ENCODE measurements at places on chromosomes 1 and 21.

DNA sequence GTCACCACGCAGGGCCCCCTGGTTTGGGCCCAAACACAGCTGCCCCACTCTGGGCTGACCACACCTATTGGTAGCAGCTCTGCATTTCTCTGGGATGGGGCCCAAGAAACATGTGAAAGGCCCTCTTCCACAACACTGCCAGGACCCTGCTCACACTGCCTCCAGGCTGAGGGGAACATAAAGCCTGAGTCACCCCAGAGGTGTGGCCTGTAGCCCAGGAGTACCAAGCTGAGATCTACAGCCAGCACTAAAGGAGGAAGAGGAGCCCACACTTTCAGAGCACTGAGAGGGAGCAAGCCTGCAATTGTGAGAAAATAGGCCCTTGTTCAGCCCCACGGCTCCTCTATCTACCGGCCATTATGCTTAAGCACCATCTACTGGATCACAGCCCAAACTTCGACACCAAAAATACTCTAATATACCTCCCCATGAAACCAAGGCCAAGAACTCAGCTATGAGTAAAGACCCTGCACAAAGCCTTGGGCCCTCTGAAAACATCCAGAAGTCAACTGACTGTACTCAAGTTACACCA is 14.4 kb upstream of the OR2T10 start:
- DNase-seq: no peak

- no peak for DNase-seq
Observed at GRCh38 chr1:178528228-178528952, 15.5 kb downstream of the TEX35 start.

DNA sequence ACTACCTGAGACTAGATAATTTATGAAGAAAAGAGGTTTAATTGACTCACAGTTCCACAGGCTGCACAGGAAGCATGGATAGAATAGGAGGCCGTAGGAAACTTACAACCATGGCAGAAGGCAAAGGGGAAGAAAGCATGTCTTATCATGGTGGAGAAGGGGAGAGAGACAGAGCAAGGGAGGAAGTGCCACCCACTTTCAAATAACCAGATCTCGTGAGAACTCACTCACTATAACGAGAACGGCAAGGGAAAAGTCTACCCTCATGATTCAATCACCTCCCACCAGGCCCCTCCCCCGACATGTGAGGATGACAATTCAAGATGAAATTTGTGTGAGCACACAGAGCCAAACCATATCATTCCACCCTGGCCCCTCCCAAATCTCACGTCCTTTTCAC is 4.7 kb upstream of the C21orf91 start:
- DNase-seq: no peak

DNA sequence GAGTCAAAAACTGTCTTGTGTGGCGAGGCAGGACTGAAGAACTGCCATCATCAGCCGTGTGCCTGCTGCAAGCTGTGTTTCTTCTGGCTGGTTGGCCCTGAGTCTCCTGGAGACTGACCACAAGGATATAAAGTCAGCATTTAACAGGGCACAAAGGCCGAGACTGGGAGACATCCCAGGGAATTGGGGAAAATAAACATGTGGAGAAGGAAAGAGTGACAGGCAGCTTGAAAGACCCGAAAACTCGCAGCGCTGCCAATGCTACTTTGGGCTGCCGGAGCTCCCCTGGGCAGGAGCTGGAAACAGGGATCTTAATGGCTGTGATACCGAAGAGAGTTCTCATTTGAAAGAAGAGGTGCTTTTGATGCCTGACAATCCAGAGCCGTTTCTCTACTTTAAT is 125.3 kb upstream of the HMGB4 start:
- no peak for DNase-seq

DNA sequence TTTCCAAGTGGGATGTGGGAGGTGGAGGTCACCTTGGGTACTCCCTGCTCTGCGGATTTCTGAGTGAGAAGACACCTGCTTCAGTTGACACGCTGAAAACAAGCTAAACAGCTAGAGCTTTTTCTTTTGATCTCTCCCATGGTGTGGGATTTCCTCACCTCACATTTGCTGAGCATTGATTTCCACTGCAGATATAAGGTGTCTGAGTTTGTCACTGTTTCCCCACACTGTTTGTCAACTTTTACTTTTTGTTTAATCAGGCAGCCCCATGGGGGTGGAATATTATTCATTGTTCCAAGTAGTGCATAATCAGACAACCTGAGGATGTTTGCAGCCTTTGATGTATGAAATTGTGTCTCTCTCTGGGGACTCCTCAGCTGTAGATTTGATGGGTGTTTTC is 49.5 kb downstream of the FASLG start:
- no peak for DNase-seq

- no peak for DNase-seq
Observed at GRCh38 chr1:183432548-183432875, 14.3 kb upstream of the NMNAT2 start.

DNA sequence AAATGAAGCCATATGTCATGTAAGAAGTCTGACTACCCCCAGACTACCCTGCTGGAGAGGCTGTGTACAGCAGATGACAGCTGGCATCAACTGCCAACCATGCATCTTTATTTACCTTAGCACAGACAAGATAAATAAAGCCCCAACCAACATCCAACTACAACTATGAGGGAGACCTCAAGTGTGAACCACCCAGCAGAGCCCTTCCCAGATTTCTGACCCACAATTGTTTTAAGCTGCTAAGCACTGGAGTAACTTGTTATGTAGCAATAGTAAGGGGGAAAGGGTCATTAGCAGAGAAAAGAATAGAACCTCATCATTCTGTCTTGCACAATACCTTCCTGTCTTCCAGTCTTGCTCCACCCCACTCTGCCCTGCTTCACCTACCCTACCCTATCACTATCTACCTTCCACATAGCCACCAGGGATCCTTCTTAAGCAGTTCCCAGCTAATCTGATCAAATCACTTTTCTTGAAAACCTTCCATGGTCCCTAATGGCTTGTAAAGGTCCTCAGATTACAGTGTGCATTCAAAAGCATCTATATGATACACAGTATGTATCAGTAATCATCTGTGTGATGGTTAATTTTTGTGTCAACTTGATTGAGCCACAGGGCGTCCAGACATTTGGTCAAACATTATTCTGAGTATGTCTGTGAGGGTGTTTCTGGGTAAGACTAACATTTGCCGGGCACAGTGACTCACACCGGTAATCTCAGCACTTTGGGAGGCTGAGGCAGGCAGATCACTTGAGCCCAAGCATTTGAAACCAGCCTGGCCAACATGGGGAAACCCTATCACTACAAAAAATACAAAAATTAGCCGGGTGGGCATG is 19.6 kb upstream of the RBM15 start:
- no peak for DNase-seq

- DNase-seq: no peak
Observed at GRCh38 chr1:30691480-30691879, 31.9 kb downstream of the MATN1 start.

GRCh38 chr21:28294051-28294450 is 698.6 kb downstream of the LTN1 start:
- DNase-seq: no peak

DNA sequence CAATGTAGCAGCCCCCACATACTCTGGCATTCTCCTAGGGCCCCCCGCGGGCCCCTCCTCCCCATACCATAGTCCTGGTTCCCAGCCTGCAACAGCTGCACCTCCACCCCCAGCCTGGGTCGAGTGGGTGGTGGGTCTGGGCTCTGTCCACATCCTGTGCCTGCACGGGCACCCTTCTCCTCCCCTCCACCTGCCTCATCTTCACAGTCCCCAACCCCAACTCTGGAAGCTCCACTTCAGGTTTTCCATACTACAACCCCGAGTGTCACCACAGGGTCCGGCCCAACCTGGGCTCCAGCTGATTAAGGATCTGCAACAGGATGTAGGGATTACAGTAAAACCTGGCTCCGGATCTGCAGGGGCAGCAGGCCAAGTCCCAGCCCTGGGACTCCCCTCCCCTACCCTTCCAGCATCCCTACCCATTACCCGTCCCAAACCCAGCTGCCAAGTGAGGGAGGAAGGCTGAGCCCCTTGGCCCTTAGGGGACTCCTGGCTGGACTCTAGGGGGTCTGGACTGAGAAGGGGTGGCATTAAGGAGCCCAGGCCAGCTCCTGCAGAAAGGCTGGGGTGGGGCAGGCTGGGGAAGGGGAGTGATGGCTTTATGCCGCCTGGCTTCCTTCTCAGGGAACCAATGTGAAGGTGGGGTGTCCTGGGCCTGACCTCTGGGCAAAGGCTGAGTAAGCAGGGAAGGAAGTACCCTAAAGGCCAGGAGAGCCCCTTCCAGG is 116.8 kb downstream of the CASZ1 start:
- DNase-seq: no peak

DNA sequence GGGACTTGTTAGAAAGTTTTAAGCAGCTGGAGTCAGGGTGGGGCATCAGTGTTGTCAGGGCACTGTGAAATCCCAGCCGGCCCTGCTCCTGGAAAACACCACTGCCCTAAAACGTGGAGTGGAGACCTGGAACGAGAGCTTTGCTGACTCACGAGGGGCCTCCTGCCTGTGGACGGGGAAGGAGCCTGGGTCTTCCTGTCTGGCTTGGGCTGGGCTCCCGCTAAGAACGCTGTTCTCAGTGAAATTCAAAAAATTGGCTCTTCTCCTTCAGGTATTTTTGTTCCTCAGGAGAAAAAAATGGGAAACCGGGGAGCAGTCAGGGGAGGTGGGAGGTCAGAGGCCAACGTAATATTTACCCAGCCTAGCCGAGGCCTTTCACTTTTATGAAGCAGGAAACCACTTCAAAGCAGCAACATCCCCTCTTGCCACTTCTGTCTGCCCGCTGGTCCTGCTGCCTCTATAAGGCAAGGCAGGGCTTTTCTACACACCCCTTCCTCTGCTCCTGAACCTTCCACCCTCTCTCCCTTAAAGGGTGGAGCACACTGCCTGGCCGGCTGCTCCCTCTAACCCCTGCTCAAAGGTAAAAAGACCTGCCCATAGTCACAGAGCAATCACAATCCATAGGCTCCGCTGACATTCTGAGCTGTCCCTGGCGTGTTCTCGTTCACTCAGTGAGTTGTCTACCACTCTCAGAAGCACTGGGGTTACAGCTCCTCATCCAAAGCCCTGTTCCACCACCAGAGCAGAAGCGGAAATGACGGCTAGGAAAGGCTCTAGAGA is 8.0 kb downstream of the PLXNA2 start:
- DNase-seq: no peak

DNA sequence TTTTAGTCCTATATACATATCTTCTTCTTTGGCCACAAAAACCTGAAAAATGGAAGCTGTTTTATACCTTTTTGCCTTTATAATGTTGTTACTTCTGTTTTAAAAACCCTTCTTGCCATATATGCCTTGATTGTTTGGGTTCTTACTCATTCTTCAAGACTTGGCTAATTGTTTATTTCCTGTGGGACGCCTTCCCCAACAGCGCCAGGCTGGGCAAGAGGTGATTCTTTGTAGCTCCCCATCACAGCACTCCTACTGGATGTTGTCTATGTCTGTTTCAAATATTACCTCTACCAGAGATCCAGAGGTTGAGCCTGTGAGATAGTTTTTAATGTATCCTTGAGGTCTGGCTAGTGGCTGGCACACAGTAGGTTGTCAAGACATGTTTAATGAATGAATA is 73.2 kb upstream of the CYP2J2 start:
- no peak for DNase-seq

GRCh38 chr1:89363196-89363595 is 663 bp upstream of the GBP6 start:
- DNase-seq: no peak

DNA sequence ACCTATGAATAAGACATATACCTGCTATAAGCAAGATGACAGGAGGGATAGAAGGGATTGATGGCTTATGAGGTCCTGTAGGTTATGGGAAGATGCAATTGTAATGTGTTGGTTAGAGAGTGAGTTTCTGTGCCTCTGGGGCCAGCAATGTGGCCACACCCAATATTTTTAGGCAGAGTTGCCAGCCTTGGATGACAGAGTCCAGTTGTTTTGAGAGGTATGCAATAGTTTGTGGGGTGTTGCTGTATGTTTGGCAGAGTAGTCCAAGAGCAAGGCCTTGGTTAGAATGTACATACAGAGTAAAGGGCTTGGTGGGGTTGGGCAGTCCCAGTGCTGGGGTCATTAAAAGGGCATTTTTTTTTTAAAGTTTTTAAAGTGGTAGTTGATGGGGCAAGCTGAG is 36.6 kb upstream of the PLA2G5 start:
- no peak for DNase-seq

GRCh38 chr1:211126622-211127021 is 7.3 kb downstream of the KCNH1 start:
- no peak for DNase-seq

- DNase-seq: no peak
Observed at GRCh38 chr21:33121715-33122475, 52.0 kb downstream of the OLIG1 start.

DNA sequence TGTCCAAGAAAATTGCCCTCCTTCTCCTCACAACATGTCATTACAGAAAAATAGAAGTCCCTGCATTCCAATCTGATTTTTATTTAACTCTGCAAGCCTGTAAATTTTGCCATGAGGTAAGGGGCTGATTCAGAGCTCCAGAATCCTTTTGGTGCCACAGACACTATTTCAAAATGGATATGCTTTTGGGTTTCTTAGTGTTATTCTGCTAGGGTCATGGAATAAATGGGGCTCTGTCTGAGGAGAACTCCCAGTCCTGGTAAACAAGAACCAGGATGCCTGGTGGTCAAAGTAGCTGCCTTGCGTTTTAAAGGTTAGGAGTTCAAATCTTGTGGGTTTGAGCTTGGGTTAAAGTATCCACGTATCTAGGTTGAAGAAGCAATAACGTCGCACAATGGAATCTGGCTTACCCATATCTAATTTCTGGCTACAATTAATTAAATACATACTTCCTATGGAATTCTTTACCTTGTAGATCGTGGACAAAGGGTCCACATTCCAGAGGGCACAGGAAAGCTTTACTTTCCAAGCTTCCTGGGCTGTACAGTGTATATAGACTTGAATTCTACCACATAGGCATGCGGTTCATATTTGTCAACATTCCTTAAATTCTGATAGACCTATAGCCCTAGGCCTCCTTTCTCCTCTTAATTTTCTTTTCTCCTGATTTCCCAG is 98.0 kb upstream of the CDC42BPA start:
- DNase-seq: no peak

DNA sequence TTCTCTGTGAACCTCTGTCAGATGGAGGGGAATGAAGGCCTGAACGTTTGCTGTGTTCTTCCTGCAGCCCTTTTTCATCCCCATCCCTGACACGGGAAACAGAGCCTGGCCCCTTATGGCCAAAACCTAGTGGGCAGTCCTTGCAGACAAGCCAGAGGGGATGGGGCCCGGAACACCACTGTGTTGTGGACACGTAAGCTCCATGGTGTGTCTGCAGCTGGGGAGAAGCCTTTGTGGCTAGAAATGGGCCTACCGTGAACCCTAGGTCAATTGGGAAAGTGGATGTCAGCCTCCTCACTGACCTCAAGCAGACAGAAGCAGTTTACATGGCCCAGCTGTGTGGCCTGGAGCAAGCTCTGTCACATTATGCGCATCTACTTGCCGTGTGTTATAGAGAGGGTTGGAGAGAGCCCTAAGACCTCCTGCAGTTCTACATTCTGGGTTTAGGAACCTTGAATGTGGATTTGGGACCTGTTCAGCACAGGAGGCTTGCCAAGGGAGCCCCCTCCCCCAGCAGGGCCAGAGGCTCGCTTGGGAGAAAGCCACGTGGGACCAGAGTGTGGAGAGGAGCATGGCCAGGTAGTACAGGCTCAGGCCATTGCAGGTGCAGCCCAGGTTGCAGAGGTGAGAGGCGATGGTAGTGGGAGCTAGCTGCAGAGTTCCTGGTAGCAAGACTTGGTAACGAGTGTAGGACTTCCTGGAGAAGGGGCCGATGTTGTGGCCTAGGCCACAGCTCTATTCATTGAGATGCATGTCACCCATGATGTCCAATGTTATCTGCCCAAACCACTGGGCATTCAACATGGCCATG is 20.7 kb downstream of the PARS2 start:
- no peak for DNase-seq

All from activated T-cell treated with anti-CD3 and anti-CD28 coated beads for 1 hour (primary cell).